ENCODE measurements at places on chromosomes 3 and 15.

DNA sequence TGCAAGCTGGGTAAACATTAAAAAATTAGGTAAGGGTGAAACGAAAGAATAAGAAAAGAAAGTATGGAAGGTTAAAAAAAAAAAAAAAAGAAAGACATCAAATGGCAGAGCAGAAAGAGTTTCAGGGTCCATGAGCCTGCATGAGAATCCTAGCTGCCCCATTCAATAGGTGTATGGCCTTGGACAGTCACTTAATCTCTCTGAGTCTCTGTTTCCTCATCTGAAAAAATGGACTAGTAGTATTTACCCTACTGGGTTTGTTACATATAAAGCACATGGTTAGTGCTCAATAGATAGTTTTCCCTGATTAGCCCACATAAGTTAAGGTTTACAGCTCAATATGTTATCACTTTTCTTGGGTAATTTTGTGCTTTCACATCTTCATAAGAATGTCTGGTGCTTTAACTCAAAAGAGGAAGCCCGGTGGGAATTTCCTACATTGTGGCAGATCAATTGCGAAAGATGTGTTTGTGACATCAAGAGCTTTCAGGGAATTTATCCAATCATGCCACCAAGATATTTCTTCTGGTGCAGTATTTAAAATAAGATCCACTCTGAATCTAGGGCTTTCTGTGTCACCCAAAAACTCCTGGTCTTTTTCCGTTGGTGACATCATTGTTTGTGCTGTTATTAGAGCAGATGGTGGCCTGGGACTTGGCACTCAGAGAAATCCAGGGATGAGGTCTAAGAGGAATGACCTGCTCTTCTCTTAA lies 57.2 kb upstream of the UBE2E1 start:
- no peak for DNase-seq

DNA sequence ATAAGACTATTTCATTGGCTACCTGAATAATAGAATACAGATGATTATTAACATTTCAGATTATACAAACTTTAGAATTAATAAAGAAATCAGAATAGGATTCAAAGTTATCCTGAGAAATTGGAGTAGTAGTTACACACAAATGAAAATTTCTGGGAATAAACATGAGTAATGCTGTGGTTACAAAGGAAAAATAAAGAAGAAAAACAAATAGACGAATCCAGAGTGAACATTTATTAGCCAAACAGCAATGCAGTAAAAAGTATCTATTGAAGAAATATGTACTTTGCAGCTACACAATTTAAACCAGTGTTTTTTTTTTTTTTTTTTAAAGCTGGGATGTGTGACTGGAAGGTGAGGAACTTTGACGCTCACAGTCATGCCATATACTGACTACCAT lies 1159.2 kb downstream of the TUSC7 start:
- no peak for DNase-seq

GRCh38 chr15:73921254-73921925 lies 4.9 kb upstream of the LOXL1 start:
- no peak for DNase-seq

DNA sequence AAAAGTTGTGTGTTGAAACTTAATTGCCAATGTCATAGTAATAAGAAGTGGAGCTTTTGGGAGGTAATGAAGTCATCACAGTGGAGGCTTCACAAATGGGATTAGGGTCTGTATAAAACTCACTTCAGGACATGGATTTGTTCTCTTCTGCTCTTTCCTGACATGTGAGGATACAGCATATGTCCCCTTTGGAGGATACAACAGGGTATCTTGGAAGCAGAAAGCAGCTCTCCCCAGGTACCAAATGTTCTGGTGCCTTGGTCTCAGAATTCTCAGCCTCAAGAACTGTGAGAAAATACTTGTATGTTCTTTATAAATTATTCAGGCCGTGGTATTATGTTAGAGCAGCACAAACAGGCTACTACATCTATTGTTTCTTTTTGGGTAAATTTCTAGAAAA lies 210.9 kb downstream of the DIPK2A start:
- DNase-seq = no peak

DNA sequence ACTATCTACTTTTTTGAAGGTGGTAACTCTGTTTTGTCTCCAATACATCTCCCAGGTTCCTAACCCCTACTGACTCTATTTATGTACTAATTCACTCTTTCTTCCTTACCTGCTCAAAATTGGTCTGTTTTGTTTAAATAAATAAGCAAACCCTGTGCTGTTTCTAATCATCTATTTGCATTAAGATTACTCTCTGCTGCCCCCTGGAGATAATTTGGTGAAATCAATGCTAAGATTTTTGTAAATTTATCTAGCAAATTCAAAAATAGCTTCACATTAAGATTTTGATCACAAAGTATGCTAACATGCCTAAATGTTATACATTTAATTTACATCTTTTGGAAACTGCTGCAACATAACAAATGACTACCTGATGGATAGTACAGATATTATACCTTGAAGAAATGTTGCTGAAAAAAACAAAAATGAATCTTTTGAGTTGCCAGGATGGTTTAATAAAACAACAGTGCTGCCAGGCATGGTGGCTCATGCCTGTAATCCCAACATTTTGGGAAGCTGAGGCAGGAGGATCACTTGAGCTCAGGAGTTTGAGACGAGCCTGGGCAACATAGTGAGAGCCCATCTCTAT lies 4.4 kb upstream of the CD200R1 start:
- peak; percentile 67 for DNase-seq

GRCh38 chr15:33742800-33743199 lies 225.5 kb upstream of the CHRM5 start:
- no peak for DNase-seq

Data from CD4-positive, alpha-beta memory T cell (primary cell).